ENCODE measurements at places on chromosomes 5 and 9.
A peak's percentile ranks its signal among the peaks of the same experiment; 100 is the strongest.

DNA sequence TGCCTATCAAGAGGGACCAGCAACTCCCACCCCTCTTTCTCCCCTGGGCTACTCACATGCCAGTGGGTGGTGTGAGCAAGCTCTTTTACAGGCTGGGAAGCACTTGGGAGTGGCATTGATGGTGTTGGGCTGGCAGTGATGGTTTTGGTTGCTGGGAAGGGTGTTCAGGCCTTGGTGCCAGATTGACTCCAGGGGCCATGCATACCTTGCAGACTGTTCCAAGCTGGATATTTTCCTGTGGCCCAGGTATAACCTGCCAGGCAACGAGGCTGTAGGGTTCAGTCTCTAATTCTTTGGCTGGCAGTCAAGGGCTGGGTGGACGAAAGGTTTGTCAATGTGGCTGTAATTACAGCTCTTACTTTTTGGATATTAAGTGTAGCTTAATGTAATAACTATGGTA, 177.3 kb downstream of the MACROH2A1 start:
- DNase-seq, result peak; percentile 29

DNA sequence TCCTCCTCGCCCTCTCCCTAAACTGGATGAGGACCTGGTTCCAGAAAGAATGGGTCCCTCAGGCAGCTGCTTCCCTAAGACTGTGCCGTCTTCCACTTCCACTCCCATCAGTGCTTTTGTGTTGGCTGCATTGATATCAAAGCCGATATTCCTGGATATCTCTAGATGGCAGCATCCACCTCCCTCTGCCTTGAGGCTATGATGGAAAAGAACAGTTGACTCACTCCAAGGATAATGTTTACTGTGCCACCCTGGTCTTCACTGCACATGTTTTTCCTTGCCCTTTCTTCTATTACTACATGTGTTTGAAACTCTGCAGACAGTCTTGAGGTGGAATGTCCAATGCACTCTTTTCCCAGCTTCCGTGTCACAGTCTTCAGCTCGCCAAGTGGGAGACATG, 211.6 kb downstream of the MAST4 start:
- no peak for DNase-seq

- DNase-seq, result no peak
Measured at GRCh38 chr5:119382169-119382568, 26.4 kb downstream of the TNFAIP8 start.

DNA sequence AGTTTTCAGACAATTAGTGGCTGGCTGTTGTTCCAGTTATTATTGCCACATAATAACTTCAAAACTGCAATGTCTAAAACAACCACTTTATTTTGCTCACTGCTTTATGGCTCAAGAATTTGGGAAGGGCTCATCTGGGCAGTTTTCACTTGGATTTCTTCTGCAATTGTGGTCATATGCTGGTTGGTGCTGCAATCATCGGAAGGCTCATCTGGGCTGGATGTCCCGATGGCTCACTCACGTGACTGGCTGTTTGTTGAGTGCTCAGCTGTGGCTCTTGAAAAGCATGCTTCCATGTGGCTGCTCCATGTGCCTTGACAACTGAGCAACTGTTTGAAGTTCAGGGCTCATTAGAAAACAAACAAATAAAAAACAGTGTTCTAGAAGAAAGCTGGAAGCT, 1032.5 kb downstream of the DTWD2 start:
- DNase-seq, result no peak

GRCh38 chr5:164748861-164749260, 1243.4 kb downstream of the MAT2B start:
- DNase-seq, result no peak

- no peak for DNase-seq
Measured at GRCh38 chr9:77751341-77752091, 103.4 kb upstream of the GNA14 start.

GRCh38 chr5:78660401-78660800, 11.8 kb upstream of the LHFPL2 start:
- DNase-seq, result no peak

GRCh38 chr9:114281473-114282103, 41.3 kb upstream of the ORM1 start:
- no peak for DNase-seq

GRCh38 chr5:101517795-101518194, 614.7 kb upstream of the ST8SIA4 start:
- no peak for DNase-seq

GRCh38 chr9:110115341-110115820, 92.6 kb downstream of the C9orf152 start:
- peak; percentile 74 for DNase-seq

GRCh38 chr9:112043423-112043822, 131.7 kb downstream of the SUSD1 start:
- no peak for DNase-seq

DNA sequence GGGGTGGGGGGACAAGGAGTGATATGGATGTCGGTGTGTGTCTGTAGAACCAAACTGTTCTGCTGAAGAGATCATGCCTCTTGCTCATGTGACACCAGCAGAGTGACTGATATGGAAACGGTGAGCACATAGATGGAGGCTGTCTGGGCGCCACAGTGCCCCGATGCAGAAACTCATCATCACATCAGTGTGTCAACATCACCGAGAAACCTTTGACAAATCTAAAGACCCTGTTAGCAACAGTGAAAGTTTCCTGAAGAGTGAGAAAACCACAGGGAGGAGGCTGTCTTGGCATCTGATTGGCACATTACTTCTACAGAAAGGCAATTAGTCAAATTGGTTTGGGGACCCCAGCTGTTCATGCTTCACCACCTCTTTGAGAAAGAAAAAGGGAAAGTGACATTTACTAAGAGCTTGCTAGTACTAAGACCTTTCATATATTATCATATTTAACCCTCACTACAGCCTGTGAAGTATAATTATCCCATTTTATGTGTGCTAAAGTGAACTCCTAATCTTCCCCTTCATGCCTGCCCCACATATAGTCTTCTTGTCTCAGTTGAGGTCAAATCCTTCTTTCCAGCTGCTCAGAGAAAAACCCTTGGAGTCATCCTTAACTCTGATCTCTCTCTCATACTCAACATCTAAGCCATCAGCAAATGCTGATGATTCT, 25.6 kb downstream of the CSF2 start:
- DNase-seq, result no peak

DNA sequence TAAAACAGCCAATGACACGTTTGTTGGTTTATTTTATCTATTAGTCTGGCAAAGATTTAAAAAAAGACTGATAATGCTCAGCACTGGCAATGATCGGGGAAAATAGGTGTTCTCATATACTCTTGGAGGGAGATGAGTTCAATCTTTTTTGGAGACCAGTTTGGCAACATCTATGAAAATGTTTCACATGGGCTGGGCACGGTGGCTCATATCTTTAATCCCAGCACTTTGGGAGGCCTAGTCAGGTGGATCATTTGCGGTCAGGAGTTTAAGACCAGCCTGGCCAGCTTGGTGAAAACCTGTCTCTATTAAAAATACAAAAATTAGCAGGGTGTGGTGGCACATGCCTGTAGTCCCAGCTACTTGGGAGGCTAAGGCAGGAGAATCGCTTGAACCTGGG, 6.8 kb upstream of the ANKRD31 start:
- DNase-seq, result no peak

GRCh38 chr5:110757118-110757729, 18.4 kb downstream of the SLC25A46 start:
- no peak for DNase-seq

- DNase-seq, result no peak
Measured at GRCh38 chr5:102858808-102859207, 103.7 kb downstream of the PAM start.

GRCh38 chr5:80695666-80696065, 40.9 kb upstream of the DHFR start:
- DNase-seq, result no peak

- no peak for DNase-seq
Measured at GRCh38 chr5:38404667-38405276, 146.4 kb downstream of the EGFLAM start.

DNA sequence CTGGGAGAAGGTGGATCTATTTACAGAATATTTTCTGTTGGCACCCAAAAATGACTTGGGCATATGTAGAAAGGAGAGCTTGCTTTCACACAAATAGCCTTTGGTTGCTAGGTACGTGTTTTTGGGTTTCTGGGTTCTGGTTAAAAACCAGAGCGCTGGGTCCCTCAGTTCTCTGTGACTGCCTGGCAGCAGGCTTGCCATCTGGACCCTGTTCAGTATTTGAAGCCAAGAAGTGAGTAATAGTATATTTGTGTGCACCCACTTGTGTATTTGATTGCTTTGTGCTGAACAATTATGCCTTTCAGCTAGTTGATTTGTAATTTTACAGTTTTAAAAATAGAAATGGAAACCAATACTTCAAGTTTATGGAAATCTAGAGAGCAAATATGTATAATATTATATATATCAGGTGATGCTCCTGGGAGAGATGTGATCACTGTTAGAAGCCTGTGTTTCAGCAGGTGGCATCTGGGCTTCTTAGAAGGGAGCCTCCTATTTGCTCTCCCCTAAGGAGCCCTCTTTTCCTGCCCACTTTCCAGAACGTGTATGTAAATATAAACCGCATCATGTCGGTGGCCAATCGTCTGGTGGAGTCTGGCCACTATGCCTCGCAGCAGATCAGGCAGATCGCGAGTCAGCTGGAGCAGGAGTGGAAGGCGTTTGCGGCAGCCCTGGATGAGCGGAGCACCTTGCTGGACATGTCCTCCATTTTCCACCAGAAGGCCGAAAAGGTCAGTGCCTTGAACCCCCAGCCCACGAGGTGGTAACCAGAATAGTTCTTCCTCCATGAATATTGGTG, 153.6 kb downstream of the TRIO start:
- DNase-seq, result no peak

GRCh38 chr5:77849308-77849900, 73.3 kb upstream of the TBCA start:
- no peak for DNase-seq

DNA sequence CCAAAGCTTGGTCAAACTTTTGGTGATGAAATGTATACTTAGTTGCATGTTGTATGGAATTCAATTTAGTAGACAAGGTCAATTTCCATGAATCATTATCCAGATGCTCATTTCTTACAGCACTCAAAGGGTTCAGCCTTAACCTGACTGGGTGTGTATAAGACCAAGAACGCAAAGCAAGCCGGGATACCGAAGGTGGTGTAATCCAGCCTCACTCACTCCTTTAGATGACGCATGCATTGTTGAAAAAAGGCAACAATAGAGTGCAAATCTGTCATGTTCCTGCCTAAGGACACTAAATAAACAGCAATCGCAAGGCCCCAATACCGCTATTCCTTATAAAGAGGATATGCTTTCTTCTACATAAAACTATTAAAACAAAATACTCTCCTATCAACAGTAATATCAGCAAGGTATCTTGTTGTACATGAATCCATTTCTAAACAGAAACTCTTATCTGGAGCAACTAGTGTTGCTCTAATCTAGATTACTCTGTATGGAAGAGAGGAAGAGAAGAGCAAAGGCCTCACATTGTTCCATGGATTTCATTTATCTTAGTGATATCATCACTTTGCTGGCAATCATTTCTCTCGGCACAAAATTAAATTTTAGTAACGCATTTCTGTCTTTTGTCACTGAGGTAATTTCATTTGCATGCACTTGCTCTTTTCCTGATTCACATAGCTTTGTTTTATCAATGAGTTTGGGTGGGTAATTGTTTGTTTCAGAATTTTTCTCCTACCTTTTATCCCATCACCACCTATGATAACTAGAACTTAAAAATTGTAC, 96.2 kb downstream of the PLK2 start:
- no peak for DNase-seq

GRCh38 chr5:119301906-119302305, 53.9 kb upstream of the TNFAIP8 start:
- no peak for DNase-seq

DNA sequence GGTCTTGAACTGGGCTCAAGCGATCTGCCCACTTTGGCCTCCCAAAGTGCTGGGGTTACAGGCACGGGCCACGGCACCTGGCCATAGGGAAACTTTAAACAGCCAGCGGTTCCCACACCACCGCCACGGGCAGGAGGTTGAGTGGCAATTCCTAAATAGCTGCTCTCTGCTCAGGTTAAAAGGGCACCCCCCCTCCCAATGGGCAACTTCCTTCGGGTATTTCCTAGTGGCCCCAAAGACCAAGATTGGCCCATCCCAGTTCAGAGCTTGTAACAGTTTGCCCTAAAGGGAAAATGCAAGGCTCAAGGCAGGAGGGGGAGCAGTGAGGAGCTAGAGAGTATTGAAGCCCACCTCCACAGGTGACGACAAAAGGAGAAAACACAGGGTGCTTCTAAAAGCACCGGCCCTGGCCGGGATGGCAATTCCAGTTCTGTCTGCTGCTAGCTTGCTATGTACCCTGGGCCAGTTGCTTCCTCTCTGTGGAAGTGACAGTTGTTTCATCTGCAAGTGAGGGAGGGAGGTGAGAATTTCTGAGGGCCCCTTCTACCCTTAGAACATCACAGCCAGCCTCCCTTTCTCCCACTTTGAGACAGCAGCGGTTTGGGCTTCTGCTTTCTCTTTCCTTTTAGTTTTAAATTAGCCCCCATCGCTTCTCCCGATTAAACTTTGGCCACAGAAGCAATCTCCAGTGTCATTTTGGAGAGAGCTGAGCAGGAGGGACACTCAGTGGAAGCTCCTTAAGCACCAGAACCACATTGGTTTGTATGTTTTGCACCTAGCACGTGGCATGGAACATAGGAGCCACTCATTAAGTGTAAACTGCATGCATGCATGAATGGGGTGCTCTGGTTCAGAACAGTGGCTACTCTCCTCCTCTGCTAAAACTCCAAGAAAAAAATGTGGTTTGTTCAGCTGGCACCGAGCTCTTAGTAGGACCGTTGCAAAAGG, 17.3 kb upstream of the TNIP1 start:
- no peak for DNase-seq

DNA sequence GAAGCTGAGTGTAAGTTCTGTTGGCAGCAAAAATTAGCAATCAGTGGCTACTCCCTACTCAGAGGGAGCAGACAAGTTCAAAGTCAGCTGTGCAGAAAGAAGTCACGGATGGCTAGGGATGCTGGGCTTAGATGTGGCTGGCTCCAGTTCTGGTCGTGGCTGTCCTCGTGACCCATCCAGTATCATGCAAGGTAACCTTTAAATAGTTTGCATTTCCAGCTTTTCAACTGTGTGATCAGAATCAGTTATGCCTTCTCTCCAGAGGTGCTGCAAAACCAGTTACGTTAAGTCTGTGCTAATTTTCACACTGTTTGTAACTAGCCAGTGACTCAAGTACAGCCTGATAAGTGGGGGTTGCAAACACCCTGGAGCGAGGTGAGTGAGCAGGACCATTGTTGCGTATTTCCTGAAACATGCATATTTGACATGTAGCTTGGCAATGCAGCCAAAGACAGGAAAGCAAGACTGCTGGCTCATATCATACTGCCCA, 302.4 kb downstream of the ATPSCKMT start:
- DNase-seq, result no peak

DNA sequence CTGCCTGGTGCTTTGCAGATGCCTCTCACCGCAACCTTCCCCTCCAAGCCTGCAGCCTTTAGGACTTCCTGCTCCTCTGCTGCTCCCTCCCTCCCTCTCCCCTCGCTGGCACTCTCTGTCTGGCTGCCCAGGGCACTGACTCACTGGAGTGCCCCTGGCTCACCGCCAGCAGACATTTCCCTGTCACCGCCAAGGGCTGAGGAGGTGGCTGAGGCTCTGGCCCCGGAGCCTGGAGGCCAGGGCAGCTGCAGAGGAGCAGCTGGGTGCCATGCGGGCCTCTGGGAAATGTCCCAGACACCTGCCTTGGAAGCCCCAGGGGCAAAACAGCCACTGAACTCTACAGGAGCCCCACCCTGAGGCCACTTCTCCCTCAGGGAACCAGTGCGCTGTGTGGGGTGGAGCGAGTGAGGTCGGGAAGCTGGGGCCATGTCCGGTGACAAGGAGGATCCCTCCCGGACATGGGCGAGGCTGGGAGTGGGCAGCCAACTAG, 53.4 kb downstream of the TENT4A start:
- DNase-seq, result peak; percentile 93

GRCh38 chr9:134554373-134555093, 87.1 kb upstream of the COL5A1 start:
- DNase-seq, result no peak

Measured in coronary artery (tissue), 2 donors.